CD4-positive, alpha-beta T cell treated with Interleukin-17A for 1 hour (primary cell): ENCODE measurements at places on chromosomes 6 and 20.

DNA sequence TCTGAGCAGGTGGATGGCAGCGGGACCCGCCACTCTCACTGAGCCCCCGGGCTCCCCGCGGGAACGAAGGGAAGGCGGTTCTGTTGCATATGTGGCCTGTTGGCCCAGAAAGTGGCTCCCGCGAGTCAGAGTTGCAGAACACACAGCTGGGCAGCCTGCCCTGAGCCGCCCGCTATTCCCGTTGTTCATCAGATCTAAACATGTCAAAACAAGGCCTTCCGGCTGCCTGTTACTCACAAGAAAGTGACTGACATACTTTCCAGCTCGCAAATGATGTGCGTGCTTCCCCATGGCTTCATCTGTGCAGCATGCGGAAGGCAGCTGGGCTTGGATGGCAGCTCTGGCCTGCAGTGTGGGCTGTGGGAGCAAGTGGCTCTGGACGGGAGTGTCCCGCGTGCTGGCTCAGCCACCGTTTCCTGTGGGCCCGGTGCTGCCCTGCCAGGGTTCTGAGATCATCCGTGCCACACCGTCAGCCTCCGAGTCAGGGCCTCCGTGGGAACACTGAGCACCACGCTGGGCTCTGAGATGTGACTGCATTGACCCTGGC is 227.3 kb downstream of the ERMARD start:
- no peak for DNase-seq

- no peak for DNase-seq
These were observed 122.2 kb downstream of the ZDHHC14 start for GRCh38 chr6:157503018-157503747.

- DNase-seq = no peak
These were observed 165.5 kb upstream of the BMP5 start for GRCh38 chr6:56040889-56041301.

- no peak for DNase-seq
These were observed 365.0 kb upstream of the ID4 start for GRCh38 chr6:19472153-19472552.

DNA sequence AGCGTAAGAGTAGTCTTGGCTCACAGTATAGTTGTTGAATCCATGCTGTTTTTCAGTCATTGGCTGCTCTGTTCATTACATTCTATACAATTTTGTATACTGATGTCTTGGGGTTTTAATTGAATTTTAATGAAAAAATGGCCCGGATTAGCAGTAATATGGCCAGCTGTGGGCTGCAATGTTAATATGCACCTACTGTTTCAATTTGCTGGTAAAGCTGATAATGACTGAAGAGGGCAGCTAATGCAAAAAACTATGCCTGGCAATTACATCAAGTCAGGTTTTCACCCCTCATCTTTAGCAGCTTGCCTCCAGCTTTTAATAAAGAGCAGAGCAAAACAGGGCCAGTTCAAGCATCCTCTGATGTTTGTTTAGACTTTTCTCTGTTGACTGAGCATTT is 394.5 kb downstream of the PLCB1 start:
- DNase-seq = no peak

- no peak for DNase-seq
These were observed 196.1 kb downstream of the LY86 start for GRCh38 chr6:6784514-6785162.

- DNase-seq = peak; percentile 51
These were observed 1.6 kb downstream of the SAMD10 start for GRCh38 chr20:63977739-63978276.

- no peak for DNase-seq
These were observed 162.6 kb downstream of the CARMIL1 start for GRCh38 chr6:25441663-25442270.

- DNase-seq = no peak
These were observed 100.0 kb upstream of the DUSP22 start for GRCh38 chr6:192313-192664.

DNA sequence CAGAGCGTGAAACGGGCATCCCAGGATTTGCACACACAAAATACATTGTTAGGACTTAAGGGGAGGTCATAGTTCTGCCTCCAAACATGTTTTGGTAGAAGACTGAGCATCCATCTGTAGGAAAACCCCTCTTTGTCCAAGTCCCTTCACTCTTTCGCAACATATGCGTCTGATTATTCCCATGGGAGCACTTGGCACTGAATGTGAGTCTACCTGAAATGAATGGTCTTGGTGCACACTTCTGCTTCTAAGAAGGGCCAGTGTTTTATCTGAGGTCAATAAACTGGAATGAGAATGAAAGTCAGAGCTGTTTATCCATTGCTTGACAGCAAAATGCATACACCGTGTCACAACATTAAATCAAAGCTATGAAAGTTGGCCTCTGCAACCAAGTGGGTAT is 33.0 kb downstream of the GJA10 start:
- DNase-seq = no peak

DNA sequence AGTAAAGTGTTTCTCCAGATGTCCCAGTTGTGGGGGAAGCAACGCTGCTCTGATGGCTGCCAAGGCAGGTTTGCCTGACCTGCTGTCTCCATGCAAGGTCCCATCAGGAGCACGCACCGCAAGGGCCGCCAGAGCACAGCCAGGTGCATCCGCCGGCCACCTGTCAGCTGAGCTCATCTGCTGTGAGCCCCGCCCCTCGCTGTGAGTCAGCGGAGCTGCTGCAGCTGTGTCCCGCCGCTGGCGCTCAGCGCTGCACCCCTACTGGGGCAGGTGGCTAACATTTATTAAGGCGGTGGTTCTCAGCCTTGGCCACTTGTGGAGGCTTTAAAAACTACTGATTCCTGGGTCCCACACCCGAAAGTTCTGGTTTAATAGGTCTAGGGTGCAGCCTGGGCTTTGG is 225.7 kb downstream of the UST start:
- peak; percentile 31 for DNase-seq

GRCh38 chr6:3297909-3298308 is 39.2 kb downstream of the PSMG4 start:
- no peak for DNase-seq

GRCh38 chr6:116385459-116385802 is 14.7 kb downstream of the DSE start:
- DNase-seq = no peak

- DNase-seq = no peak
These were observed 39.1 kb downstream of the FAM120B start for GRCh38 chr6:170345662-170346061.

GRCh38 chr6:118530942-118531341 is 17.2 kb upstream of the PLN start:
- DNase-seq = no peak

GRCh38 chr6:127635091-127635490 is 58.1 kb downstream of the C6orf58 start:
- no peak for DNase-seq

DNA sequence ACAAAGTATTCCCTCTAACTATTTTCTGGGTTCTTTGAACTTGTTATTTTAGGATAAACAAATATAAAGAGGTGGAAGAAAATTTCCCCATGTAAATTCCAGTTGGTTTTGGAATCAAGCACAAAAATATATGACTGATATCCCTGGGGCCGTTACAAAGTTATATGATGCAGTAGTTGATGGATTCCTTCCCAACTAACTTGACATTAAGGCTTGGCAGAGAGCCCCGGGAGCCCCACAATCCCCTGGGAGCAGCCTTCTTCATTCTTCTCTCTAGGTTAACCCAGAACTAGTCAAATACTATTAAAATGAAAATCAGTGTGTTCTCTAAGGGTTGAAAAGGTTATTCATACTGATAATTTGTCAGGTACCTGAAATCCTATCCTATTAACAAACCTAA is 508.9 kb upstream of the SOX4 start:
- no peak for DNase-seq

DNA sequence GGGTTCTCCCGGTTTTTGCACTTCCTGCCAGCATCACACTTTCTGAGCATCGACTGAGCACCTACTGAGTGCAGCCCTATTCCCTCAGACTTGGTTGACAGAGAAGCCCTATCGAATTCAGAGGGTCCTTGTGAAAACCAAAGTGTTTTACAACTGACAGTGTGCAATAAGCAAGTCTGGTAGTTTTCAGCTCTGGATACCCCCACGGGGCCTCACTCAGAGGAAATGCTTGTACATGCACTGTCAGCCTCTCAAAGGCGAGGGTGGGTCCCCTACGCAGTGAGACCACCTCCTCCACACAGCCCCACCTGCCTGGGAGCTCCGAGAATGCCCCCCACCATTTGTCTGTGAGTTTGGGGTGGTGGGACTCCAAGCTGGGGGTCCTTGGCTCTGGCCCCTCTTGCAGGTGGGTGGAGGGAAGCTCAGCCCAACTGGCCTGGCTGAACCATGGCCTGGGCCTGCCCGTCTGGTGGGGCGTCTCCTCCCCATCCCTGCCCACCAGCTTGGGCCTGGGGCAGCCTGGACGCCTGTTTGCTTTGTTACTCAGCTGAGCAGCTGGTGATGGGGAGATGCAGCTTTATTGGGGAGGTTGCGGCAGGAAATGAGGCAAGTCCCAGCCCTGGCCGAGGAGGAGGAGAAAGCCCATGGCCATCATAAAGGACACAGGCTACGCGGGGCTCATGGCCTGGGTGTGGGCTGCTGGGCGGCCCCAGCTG is 1.7 kb downstream of the SPDEF start:
- no peak for DNase-seq

DNA sequence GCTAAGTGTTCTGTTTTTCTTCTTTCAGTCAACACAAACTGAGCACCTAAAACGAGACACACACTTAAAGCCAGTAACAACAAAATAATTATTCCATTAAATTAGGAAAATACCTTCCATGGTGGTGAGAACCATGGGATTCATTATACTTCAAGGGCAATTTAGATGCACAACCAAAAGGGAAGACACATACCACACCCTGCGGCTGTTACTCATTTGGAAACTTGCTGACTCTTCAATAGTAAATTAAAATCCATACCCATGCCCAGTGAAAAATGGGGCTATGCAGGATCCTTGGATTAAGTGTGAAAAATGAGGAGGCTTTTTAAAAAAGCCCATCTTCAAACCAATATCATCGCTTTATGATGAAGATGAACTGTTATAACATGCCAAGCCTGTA is 142.7 kb downstream of the GJA10 start:
- no peak for DNase-seq

- no peak for DNase-seq
These were observed 1.0 kb downstream of the SLC32A1 start for GRCh38 chr20:38725148-38725901.

- DNase-seq = no peak
These were observed 115.3 kb downstream of the LCA5 start for GRCh38 chr6:79421707-79422484.

GRCh38 chr20:49679634-49680033 is 34.0 kb downstream of the B4GALT5 start:
- no peak for DNase-seq

DNA sequence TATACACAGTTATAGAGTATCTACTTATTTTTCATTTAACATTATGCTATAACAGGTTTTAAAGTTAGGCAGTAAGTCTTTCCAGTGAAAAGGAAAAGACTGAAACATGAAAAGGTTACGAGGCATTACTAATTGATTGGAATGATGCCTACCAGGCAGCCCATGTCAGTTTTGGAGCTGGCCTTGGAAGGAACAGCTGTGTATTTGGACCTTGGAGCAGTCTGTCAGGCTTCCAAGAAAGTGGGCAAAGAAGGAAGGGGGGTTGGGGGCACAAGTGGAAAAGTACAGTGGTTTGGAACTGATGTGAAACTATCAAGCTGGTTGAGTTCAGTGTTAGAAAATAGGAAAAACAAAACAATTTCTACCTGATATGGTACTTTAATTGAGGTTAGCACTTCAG is 41.7 kb downstream of the SLC16A10 start:
- DNase-seq = no peak

DNA sequence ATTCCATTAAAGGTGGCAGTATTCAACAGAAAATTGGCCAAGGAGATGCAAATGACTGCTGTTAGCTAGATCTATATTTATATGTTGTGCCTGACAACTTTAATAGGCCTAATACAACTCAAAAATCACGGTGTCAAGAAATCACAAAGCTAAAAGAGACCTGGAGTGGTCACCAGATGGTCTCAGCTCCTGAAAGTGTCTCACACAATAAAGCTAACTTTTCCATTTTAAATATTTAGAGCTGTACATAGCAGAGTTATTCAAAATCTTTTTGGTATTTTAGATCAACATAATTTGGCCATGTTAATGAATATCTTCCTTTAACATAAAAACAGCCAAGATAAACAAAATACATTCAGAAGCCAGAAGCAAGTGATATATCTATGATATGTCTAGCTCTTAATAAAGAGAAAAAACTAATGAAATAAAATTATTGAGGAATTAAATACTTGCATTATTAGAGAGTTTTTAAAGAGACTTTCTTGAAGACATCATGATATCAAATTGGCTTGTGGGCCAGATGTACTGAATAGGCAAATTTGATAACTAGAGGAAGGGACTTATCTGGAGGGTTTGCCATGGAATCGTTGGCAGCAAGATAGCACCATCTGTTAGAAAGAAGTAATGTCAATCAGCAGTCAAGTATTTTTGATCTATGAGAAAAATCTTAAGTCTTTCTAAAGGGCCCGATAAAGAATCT is 84.9 kb upstream of the SCAF8 start:
- DNase-seq = no peak

DNA sequence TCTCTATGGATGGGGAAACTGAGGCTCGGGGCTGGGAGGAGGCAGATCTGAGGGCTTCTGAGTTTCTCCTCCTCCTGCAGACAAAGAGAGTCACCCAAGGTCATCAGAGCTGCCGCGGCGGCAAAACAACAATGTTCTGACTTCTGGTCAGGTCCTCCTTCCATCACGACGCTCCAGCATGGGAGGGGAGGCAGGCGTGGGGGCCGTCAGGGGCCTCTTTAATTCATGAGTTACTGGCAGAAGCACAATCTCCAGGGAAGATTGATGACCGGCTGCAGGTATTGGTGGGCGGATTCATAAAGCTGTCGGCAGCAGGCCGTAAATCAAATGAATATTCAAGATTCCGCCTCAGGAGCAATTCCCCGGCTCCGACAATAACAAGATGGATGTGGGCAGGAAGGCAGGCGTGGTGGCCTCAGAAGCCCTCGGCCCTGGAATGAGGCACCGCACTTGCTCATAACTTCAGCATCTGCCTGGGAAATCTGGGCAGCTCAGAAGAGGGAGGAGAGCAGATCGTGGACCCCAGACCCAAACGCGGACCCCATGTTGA is 19.1 kb downstream of the PCK1 start:
- no peak for DNase-seq

- no peak for DNase-seq
These were observed 312.2 kb downstream of the ADGRG6 start for GRCh38 chr6:142613981-142614380.

GRCh38 chr20:38424401-38424800 is 10.7 kb downstream of the SNHG17 start:
- no peak for DNase-seq

GRCh38 chr6:121297694-121298093 is 36.6 kb downstream of the TBC1D32 start:
- no peak for DNase-seq
